NCI-H1048 (cell line): ENCODE measurements at places on chromosomes 3 and 15.

DNA sequence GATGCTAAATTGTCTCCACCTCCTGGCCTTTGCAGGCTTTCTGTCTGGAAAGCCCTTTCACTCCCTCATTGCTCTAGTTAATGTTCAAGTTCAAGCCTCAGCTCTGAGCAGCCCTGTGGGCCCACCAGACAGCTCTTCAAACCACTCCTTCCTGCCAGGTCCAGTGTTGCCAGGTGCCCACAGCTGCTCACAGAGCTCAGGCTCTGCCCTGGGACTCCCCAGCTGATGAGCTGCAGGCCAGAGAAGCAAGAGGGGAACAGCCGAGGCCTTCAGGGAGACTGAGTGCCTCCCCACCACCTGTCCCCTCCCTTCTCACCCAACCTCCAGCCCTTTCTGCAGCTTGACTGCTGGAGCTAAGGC, 1.3 kb upstream of the ZBTB47 start:
- DNase-seq, result no peak

- no peak for DNase-seq
Observed at GRCh38 chr15:92958105-92958504, 58.0 kb downstream of the CHD2 start.

- no peak for DNase-seq
Observed at GRCh38 chr3:117962750-117963149, 1071.9 kb downstream of the IGSF11 start.

GRCh38 chr15:31272558-31273257, 53.9 kb upstream of the KLF13 start:
- DNase-seq, result no peak

GRCh38 chr15:75203017-75203907, 1.6 kb downstream of the C15orf39 start:
- DNase-seq, result no peak

DNA sequence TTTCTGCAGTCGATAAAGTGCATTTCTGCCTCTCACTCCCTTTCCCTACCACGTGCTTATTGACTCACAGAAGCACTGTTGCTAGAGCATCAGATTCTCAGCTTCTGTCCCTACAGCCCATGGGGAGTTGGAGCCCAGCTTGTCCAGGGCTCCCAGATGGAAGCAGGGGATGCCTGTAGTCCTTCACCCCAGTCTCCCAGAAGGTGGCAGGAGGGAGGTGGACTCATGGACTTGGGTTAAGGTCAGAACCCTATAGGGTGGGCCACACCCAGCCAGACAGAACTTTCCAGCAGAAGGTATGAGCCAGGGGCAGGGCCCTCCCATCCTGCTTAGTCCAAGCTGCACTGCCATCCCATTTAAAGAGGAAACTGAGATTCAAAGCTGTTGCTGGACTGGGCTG, 33.1 kb upstream of the SEMA3F start:
- no peak for DNase-seq

- DNase-seq, result no peak
Observed at GRCh38 chr3:178392511-178392926, 143.7 kb upstream of the KCNMB2 start.

DNA sequence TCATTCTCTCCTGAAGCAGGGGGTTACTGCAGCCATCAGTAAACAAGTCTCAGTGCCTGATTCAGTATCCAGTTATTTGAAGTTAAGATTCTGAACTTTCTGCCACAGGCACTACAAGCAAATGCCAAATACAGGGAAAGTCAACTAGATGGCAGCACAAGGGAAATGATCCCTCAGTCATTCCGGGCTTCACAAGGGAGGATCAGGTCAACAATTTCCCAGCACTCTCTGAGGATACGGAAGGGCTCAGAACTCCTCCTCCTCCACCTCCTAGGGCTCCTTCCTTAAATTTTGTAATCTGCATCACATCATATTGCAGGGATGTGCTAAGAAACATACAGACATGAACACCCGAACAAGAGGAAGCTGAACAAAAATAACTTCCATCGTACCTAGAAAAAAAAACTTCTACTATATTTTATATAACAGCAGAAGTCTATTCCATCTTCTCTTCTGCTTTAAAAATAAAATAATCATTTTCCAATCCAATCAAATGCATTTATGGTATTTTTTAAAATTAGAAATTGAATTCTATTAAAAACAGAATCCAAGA, 187.1 kb downstream of the FMN1 start:
- no peak for DNase-seq

DNA sequence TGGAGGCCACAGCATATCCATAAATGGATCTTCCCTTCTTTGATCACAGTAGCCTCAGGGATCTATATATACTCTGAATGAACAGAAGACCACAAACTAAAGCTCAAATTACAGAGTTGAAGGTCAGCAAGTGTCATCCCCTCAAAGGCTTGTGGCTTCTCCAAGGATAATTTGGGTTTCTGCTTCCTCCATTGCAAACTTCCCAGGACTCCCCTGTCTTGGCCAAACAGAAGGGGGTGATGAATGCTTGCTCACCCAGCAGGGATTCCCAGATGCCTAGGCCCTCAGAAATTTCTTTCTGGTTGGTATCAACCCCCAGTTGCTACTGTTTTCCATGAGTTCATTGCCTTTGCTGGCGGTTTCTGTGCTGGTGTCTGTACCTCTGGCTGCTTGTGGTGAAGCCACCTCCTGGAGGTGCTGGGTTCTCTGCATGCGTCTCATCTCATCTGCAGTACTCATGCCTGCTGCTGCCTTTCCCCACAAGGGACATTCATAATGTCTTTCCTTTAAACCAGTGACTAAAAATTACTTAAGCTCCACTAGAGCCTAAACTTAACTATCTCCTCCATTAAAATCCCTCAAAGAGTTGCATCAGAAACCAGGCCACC, 17.7 kb downstream of the ENTPD3 start:
- no peak for DNase-seq

DNA sequence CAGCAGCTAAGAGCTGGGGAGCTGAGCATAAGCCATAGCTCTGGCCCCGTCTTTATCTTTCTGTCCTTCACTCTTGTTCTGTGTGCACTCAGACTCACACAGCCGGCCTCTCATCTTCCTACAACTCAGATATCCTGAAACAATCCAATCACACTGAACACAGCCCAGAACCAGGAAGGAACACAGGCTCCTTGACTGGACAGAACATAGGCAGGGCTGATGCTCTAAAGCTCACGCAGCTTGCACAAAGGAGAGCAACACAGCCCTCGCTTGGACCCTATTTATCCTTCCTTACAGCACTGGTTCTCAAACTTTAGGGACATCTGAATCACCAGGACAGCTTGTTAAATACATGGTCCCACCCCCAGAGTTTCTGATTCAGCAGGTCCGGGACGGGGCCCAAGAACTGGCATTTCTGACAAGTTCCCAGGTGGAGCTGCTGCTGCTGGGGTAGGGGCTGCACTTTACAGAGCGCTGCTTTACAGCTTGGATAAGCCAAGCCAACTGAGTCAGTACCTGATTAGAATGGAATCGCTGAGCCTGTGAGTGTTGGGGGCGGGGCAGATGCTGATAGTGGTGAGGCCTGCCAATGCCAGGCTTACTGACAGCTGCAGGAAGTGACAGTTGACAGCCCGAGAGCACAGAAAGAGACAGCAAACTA, 65.1 kb downstream of the MRPL46 start:
- no peak for DNase-seq

GRCh38 chr3:27714146-27714526, 8.0 kb downstream of the EOMES start:
- no peak for DNase-seq

- no peak for DNase-seq
Observed at GRCh38 chr3:108713816-108714215, 43.4 kb downstream of the RETNLB start.

DNA sequence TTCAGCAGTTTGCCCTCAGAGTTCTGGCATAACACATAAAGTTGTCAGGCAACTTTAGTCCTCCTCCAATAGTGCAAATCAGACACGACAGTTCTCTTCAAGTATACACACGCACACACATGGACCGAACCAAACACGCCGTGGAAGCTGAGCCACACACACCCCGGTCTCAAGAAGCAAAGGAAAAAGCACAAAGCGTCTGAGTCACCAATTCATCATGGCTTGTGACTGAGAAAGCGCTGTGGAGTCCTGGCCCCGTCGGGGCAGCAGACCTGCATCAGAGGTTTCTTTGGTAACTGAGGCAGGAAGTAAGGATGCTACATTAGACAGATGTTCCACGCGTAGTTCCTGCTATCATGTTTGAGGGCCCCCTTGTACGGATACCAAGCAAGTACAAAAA, 85.7 kb downstream of the VGLL4 start:
- DNase-seq, result no peak

DNA sequence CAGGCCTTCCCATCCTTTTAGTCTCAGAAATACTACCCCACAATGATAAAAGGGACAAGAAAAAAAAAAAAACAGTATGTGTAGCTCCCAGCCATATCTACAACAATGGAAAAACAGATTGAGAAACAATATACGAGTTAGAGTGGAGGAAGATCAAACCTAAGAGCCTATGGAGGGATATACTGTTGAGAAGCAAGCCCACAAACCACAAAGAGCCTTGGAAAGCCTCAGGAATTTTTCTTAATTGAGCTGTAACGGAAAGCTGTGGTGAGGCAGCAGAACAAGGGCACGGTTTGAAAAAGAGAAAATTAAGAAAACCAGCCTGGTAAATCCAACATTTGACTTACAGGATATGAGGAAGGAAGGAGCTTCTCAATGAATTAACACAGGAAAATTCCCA, 21.4 kb downstream of the KPNA1 start:
- no peak for DNase-seq

DNA sequence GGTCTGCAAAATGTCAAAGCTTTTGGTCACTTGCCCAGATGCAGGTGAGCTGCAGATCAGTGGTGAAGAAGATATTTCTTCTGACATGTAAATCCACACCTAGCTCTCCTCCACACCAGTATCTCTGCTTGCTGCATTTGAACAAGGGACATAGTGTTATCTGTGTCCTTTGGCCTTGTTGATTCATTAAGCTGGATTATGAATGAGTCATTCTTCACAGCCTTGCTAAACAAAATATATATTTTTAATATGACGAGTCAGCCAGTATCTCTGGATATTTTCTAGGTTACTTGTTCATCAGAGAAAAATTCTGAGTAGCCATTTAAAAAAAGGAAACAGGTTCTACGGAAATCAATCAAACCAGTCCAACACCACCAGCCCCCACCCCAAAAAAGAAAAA, 190.6 kb upstream of the ADAMTS9 start:
- DNase-seq, result no peak

DNA sequence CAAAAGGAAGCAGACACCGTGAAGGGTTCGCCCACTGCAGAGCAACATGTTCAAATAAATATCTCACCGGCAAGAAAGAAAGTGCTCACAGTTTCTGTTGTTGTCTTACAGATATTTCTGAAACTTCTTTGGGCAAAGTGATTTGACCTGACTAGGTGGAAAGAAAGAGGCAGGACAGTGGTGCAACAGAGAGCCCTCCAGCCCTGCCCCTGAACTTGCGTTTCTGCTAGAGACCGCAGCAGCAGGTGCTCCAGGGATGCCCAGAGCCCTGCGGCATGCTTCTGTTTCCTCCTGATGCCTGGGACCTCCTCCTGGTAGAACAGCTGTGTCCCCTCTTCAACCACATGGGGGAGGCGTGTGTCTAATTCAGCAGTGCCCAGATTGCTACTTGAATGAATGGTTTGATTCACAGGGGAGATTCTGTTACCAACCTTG, 123.4 kb downstream of the ATP10A start:
- no peak for DNase-seq

GRCh38 chr3:79844176-79844575, 76.4 kb upstream of the ROBO1 start:
- no peak for DNase-seq

- no peak for DNase-seq
Observed at GRCh38 chr15:90690585-90690984, 26.6 kb upstream of the BLM start.

DNA sequence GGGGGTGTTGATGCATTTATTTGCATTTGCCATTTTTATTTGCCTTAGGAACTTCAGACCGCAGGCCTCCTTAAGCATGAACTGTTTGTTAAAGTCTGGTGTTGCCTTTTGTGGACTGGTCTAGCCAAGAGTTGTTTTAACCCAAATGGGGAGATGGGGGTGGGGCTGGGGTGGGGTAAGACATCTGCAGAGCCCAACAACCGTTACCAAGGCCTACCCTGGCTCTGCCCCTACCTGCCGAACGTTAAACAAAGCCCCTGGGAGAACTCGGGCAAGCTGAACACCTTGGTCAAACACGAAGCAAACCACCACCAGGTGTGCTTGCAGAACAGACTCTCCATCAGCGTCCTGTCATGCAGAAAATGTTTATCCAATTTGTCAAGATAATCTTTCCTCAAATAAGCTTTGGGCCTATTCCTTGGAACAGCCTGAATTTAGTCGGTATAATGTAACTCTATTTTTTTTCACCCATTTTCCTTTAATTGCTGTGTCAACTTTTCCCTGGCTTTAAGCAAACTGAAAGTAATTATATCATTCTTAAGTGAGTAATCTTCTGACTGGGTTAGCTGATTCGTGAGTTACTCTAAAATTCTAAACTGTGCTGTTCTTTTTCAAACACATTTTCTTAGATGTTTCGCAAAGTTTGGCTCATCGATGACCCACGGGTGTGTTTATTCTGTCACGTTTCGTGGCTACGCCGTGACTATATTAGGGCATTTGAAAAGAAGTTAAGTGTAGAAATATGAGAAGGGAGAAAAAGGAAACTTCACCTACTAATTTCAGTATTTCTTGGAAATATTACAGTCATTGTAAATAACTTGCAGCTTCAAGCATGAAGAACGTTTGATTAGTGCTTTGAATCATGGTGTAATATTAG, 127.6 kb downstream of the SOX2 start:
- no peak for DNase-seq

DNA sequence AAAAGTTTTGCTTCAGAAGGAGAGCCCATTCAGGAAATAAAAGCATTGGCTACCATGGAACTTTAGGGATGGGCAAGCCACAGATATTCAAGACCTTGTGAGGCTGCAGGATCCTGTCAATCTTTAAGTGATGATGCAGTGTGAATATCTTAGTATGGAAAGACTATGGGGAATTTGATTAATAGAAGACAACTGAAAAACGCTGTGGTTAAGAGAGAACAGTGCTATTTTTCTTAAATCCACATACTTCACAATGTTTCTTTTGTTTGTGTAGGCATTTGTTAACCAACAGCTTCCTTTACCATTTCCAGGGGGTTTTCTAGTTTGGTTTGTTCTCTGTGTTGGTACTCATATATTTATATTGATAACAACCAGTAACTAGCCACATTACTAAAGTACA, 90.3 kb downstream of the TMEM212 start:
- DNase-seq, result no peak

GRCh38 chr15:42364529-42364928, 5.2 kb downstream of the CAPN3 start:
- no peak for DNase-seq

DNA sequence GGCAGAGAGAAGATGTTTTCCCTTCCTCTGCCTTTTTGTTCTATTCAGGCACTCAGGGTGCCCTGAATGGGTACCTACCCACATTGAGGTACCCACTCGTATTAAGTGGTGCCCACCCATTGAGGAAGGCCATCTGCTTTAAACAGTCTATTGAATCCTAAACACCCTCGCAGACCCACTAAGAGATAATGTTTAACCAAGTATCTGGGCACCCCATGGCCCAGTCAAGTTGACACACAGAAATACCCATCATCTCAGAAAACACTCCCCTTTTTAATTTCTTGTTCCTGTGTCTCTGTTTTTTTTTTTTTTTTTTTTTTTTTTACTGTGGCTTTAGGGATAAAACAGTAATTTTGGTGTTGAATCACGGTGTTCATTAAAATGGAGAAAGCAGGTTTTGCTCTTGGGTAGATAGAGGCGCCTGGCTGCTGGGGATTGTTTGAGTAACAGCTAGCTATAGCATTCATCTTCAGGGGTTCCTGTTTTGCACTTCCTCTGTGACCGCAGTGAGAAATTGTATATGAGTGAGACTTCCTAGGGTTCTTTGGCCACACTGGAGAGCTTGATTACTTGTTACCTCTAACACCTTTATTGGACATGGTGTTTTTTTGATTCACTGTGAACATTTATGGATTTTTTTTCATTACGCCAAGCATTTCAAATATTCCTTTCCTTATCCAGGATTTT, 259.1 kb downstream of the PTPRG start:
- no peak for DNase-seq
